ENCODE measurements at places on chromosomes 5 and 9.

DNA sequence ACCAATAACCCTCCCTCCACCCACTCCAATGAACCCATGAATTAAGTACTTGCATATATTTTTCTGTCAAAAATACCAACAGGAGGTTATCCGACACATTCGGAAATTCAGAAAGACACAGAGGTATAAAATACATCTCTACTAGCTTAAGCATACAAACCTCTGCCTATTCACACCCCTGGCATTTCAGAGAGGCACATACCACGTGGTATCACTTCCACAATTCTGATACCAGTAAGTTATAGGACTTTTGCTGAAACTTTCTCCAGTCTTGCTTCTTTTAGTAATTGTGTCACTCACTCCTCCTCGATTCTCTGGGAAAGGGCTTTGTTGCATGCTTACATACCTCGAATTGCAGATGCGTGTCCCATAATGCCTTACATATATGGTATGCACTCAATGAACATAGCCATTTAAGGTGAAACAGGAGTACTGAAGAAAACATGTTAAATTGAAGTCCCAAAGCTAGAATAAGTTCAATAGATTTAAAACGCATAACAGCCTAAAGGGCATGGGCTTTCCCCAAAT lies 58.1 kb downstream of the TLE1 start:
- no peak for DNase-seq

- no peak for DNase-seq
Observed at GRCh38 chr5:139593716-139594319, 32.7 kb downstream of the UBE2D2 start.

- DNase-seq, result no peak
Observed at GRCh38 chr5:95808686-95809413, 13.7 kb downstream of the GLRX start.

- peak; percentile 19 for DNase-seq
Observed at GRCh38 chr9:95724253-95724991, 151.1 kb upstream of the ERCC6L2 start.

- no peak for DNase-seq
Observed at GRCh38 chr5:14366763-14367162, 214.8 kb upstream of the OTULINL start.

GRCh38 chr9:80948066-80948465 lies 741.3 kb downstream of the TLE1 start:
- no peak for DNase-seq

DNA sequence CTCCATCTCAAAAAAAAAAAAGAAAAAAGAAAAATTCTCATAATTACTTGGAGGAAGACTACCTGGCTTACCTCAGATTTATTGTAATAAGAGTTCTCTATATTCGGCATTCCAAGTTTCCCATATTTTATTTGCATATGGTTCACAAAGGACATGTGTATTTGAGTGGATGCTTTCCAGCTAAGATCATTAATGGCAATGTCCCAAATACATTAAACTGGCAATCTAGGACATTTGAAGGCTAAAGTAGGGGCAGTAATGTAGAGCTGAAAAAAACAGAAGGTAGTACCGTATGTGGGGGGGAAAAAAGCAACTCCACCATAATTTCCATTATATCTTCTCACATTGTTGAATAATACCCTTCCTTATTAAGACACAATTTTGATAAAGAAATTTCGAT lies 4.9 kb downstream of the TUT7 start:
- DNase-seq, result no peak

- DNase-seq, result no peak
Observed at GRCh38 chr9:106775960-106776359, 87.0 kb upstream of the ZNF462 start.

DNA sequence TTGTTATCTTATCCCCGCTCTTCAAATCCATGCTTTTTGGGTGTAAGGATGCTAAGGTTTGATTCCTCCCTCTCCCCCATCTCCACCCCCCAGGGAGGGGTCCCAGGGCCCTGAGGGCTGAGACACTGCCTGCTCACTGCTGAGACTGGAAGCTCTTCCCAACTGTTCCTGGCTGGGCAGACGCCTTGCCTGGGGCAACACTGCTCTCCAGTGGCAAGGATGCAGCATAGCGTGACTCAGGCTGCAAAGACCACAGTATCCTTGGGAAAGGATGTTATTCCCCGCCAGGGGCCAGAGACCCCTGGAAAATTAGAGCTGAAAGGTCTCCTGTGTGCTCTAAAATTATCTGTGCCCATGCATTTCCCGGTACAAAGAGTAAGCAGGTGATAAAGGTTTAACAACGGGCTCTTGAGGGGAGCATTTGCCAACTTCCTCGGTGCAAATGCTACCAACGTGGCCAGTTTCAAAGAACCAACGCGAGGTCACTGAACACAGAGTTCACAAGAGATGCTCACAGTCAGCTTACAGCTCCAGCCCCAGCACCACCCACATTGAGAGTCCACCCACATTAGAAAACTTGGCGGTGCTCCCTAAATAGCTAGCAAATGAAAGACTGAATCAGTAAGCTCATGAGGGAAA lies 271.9 kb downstream of the NSG2 start:
- DNase-seq, result no peak

DNA sequence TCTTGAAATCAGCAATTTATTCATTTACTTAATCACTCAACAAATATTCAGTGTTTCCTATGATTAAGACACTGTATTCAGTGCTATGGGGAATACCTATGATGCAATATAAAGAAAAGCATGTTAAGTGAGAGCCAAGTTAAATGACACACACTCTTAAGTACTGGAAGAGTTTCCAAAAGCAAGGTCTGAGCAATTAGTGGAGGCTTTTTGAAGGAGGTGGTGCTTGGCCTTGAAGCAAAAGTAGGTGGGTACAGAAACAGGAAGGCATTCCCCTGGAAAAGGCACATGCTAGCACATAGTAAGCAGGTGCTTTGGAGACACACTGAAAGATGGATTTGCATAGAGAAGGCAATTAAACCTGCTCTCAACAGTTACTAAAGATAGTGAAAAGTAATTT lies 4.0 kb downstream of the TSLP start:
- DNase-seq, result no peak

- DNase-seq, result no peak
Observed at GRCh38 chr5:52814352-52815148, 26.8 kb downstream of the ITGA1 start.

DNA sequence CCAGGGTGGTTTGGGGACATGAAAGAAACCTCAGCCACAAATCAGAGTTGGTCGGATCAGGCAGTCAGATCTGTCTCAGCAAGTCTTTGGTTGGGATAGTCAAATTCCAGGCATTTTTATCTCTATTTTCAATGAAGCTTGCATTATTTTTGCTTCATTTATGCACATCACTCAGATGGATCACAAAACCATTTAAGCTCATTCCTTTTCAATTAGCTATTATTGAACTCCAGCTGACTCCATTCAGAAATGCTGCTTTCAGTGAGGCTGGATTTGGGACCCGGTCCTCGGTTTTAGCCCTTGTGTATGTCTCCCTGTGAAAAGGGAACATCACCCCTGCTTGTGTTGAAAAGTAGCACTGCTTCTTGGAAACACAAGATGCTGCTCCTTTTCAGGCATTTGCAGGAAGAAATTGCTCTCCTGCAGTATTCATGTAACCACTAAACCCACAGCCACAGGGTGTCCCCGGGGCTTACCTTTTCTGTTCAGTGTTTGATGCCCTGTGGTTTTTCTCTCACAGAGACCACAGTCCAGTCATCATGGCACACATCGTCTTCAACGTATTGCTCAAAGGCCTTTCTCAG lies 232.9 kb downstream of the NFIB start:
- no peak for DNase-seq

- DNase-seq, result no peak
Observed at GRCh38 chr9:16333691-16334090, 536.8 kb downstream of the BNC2 start.

DNA sequence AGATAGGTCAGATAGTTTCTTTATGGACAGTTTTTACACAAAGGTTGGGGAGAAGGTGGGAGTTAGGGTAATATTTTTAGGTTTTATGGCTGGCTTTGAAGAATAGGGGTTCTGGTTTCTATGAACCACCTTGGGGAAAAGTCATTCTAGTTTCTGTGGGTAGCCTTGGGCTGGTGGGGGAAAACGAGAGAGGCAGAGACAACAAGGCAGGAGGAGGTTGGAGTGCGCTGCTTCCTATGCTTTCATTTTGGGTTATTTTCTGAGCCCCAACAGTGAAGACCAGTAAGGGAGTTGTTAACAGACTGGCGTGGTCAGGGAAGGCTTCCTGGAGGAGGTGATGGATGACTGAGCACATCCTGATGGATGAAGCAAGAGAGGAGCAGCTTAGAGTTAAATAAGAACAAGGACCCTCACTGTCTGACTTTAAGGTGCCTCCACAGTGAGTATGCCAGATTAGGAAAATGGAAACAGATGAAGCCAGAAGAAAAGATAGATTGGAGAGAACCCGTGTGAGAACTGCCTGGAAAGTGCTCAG lies 81.9 kb downstream of the PDZD2 start:
- DNase-seq, result no peak

- no peak for DNase-seq
Observed at GRCh38 chr5:115733607-115734006, 82.9 kb downstream of the CDO1 start.

GRCh38 chr5:26690511-26690910 lies 347.9 kb downstream of the CDH9 start:
- no peak for DNase-seq

DNA sequence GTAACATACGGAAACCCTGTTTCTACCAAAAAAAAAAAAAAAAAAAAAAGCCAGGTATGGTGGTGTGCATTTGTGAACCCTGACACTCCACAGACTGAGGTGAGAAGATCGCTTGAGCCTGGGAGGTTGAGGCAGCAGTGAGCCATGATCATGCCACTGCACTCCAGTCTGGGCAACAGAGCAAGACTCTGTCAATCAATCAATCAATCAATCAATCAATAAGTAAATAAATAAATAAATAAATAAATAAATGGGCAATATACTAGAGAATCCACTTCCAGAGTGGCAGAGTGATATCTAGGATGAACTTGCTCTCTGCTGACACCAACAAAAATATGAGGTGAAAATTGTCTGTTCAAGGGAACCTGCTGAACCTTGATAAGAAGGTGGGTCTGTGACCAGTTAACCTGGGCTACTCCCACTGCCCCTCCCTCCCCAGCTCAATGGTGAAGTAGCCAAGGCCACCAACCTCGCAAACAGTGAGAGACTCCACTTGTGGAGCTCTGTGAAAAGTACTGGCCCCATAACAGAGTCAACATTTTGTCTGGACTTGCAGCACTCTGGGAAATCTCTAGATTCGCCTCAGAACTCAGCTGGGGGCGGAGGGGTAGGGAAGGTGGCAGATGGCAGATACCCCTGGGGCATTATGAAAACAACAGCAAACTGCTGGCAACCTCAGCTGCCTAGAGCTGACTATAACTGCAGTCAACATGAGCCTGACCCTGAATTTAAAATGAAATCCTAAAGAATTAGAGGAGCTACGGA lies 163.7 kb downstream of the ROR2 start:
- no peak for DNase-seq

- no peak for DNase-seq
Observed at GRCh38 chr5:135541807-135542502, 6.2 kb upstream of the NEUROG1 start.

- DNase-seq, result no peak
Observed at GRCh38 chr5:32680183-32680582, 30.9 kb upstream of the NPR3 start.

GRCh38 chr9:87595610-87596009 lies 97.9 kb downstream of the DAPK1 start:
- DNase-seq, result no peak

DNA sequence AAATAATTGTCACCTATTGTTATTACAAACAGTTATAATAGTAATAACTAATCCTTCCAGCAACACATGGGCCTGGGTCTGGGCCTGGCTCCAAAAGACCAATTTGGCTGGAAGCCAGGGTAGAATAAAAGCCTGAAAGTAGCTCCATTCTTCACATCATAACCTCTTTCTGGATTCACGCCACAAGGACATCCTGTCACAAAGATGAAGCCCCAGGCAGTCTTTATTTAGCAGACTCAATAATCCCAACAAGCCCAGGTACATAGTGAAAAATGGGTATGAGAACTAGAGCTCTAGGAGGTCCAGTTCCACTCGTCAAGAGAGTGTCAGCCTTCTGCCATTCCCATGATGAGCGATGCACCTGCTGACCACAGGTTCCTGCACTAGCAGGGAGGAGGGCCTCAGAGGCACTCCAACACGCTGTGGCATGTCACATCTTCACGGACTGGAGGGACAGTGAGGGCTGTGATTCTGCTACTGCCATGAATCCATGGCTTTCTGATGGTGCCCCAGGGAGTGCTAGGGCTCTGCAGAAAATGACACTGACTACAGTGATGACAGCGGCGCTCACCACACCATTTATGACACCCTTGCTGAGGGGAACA lies 124.9 kb downstream of the SPOCK1 start:
- no peak for DNase-seq

DNA sequence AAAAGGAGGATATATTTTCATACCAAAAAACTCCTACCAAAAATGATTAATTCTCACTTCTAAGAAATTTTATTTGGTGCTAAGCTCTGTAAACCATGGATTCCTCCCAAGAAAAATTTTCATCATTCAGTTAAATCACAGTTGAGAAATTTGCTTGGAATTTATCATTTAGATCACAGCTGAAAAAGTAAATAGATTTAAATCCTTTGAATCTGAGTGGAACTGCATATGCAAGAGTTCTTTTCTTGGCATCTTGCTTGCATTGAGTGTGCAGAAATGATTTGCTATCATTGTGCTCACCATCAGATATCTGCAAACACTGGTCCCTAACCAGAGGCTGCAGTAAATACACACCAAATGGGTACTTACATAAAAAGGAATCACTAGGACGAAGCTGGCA lies 836.1 kb upstream of the CDH6 start:
- no peak for DNase-seq

- no peak for DNase-seq
Observed at GRCh38 chr5:110043025-110043424, 353.3 kb downstream of the MAN2A1 start.

- no peak for DNase-seq
Observed at GRCh38 chr5:40916226-40916625, 6.9 kb downstream of the C7 start.

- no peak for DNase-seq
Observed at GRCh38 chr5:172469697-172470096, 15.4 kb upstream of the SH3PXD2B start.

DNA sequence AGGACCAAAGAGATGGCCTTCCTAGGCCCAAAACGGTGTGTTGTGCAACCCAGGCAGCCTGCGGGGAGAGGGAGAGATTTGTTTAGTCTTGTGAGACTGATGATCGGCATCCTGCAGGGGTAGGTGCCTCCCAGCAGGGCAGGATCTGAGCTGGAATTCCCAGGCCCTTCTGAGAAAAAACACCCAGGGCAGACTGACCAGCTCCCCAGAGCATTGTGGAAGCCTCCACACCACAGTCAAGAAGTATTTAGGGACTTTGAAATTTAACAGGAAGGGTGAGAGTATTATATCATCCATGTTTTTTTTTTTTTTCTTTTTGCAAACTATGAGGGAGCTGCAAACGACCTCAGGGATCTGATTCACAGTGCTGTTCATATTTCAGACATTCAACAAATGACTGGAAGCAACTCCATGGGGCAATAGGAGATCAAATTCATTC lies 104.5 kb upstream of the LHFPL2 start:
- DNase-seq, result no peak
